ENCODE measurements at places on chromosomes 3 and 15.

DNA sequence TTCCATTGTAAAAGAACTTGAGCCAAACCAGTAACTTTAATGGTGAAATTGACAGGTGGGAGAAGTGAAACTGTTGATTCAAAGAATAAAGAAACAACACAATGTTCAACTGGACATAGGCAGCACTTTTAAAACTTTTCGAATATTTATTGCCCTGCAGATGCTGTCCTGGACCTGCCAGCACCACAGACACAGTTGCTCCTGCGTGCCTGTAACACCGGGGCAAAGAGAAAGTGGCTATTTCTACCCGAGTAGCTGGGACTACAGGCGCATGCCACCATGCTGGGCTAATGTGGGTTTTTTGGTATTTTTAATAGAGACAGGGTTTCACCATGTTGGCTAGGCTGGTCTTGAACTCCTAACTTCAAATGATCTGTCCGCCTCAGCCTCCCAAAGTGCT is 7.4 kb downstream of the IL5RA start:
- DNase-seq: no peak

DNA sequence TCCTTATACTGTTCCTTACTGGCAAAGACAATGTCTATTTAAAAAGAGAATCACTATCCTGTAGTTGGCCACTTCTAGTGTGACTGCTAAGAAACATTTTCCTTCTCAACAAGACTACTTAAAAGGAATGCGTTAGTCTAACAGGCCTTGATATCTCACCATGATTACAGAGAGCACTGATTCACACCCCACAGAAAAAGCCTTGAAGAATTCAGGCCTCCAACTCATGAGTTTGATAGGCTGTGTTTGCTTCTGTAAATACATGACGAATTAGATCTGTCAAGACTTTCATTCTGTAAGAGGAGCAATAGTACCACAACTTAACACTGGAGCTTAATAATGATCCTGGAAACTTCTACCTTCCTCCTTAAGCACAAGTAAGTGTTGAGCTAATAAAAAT is 432.8 kb upstream of the NR2F2 start:
- no peak for DNase-seq

GRCh38 chr3:59546522-59546921 is 496.7 kb upstream of the CFAP20DC start:
- DNase-seq: no peak

GRCh38 chr3:5466717-5467116 is 279.2 kb downstream of the EDEM1 start:
- DNase-seq: no peak

- DNase-seq: no peak
These were observed 18.4 kb upstream of the GABRA5 start for GRCh38 chr15:26848498-26848897.

- no peak for DNase-seq
These were observed 9.4 kb downstream of the DCUN1D1 start for GRCh38 chr3:182970811-182971418.

- no peak for DNase-seq
These were observed 65.4 kb downstream of the EEFSEC start for GRCh38 chr3:128218548-128219257.

- no peak for DNase-seq
These were observed 829 bp downstream of the RNF7 start for GRCh38 chr3:141738891-141739363.

DNA sequence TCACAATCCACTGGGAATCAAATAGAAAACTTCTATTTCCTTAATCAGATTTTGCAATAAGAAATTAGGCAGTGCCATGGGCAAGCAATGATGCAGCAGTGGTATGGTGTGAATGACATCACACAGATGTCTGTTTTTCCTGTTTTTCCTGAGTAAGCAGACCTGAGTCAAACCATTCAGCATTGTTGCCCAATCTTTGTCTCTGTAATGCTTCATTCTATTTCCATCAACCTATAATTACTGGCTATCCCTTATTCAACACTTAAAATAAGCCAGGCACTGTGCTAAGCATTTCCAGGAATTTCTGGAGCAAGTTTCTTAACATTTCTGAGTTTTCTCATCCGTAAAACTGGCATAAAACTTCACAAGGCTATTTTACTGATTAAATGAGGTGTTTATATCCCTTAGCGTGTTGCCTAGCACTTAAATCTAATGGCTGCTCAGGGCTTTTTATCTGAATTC is 11.3 kb upstream of the OXSR1 start:
- no peak for DNase-seq

GRCh38 chr15:52635908-52636307 is 43.3 kb downstream of the ATOSA start:
- no peak for DNase-seq

DNA sequence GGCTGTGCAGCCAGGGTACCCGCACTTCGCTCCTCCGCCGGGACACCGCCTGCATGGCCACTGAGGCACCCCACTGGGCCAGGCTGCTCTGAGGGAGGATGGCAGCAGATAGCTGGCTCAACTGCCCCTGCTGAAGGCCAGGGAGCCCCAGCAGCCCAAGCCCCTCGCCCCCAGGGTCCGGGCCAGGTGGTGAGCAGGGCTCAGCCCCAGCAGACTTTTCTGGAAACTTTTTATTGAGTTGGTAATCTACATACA is 11.5 kb downstream of the PLIN1 start:
- DNase-seq: no peak

DNA sequence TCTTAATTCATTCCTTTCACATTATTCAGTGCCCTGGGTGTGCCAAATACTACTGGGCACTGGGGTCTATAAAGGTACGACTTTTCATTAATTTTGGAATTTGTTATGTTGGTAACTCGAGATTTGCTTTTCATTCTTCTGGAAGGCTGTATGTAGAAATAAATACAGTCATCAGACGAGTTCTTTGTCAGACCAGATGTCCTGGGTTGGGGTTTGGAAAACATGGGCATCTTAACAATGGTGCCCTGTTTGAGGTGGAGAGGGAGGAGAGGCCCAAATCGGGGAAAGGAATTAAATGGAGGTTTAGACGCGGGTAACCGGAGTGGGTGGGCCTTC is 662 bp upstream of the GLCE start:
- no peak for DNase-seq

DNA sequence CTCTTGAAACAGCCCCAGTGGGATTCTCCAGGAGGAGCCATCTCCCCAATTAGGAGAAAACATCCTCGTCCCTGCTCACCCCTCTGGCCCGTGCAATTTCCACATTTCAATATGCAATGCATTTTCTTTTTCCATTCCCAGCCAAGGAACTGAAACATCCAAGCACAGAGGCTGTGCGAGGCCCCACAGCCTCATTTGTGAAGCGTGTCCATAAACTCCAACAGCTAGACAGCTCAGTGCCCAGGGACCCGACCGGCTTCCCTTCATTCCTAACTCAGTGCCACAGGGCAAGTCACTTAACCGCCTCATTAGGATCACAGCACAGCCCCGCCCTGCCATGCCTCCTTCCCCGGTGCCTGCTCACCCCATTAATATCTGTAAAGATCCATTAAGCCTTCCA is 204.2 kb upstream of the IGF1R start:
- no peak for DNase-seq

GRCh38 chr3:146161663-146162002 is 649 bp upstream of the PLOD2 start:
- no peak for DNase-seq

GRCh38 chr3:184760337-184761074 is 48.6 kb upstream of the MAGEF1 start:
- DNase-seq: no peak

All from osteocyte (in vitro differentiated cells).